ENCODE measurements at places on chromosomes 3 and 15. TPM values are rescaled to one million over a fixed set of nuclear protein-coding genes. Genes with fewer than 3 reads are reported as not detected.

DNA sequence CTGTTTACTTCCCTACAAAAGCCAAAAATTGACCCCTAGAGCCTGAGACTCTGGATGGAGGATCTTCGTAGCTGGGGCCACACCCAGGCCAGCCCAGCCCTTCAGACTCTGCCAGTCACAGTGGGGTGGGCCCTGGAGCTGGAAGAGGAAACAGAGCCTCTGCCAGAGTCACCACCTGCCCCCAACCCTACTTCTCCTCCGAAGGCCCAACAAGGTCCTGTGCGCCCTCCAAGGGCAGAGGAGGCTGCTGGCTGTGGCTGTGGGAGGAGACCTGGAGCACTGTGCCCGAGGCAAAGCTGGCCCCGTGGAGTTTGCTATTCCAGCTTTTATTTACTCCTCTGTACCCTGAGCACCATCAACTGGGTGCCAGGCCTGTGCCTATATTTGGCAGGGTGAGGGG, 19.0 kb downstream of the CISH start:
- no peaks in the 10 kb centered on the region for H3K36me3 ChIP-seq
- peaks cover 15% of the 10 kb centered on the region for H3K27me3 ChIP-seq
- DNase-seq: no peak
- H3K4me1 ChIP-seq: peaks cover 23% of the 10 kb centered on the region
- no peak overlapping the region for H3K27ac ChIP-seq

- no peak for DNase-seq
- no peak overlapping the region for H3K4me3 ChIP-seq
- H3K4me1 ChIP-seq: no peaks in the 10 kb centered on the region
- H3K27ac ChIP-seq: no peak overlapping the region
- no peaks in the 10 kb centered on the region for H3K27me3 ChIP-seq
- H3K36me3 ChIP-seq: no peaks in the 10 kb centered on the region
Measured at GRCh38 chr3:32992310-32992686, 40.9 kb downstream of the CCR4 start.

DNA sequence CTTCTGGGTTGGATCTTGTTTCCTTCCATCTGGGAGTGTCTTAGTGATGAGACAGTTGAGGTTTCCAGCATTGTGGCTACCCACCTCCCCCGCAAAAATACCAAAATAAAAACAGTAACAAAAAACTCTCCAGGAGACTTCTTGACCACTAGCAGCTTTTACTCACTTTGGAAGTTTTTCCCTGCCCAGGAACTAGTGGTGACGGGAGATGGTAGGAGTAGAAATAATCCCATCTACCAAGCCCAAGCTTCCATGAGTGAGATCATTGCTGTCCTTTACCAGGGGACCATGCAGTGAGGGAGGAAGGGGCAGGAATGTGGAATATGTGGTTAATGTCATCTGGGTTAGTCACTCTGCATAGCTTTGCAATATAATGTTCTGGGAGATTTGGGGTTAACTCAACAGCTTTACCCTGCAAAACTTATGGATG, 187.7 kb downstream of the ITPR1 start:
- peaks cover 15% of the 10 kb centered on the region for H3K4me1 ChIP-seq
- H3K27me3 ChIP-seq: peaks cover 3% of the 10 kb centered on the region
- no peaks in the 10 kb centered on the region for H3K36me3 ChIP-seq
- no peak overlapping the region for H3K27ac ChIP-seq

DNA sequence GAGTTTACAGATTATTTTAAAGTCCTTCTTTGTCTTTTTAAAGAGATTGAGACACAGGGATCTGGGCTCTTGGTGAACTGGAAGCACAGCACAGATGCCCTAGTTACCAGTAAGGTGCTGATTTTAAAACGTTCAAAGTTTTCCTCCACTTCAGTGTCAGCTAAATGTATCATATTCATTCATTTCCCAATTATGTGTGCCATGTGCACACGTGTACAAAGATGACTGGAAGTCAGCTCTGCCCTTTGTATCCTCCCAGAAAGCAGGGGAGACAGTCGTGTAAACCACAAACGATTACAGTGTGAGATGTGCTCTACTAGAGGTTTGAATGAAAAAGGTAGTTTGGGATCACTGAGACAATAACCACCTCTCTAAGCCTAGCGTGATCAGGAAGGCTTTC, 730 bp downstream of the ZKSCAN7 start:
- no peak for DNase-seq
- H3K36me3 ChIP-seq: peaks cover 7% of the 10 kb centered on the region
- peaks cover 10% of the 10 kb centered on the region for H3K4me1 ChIP-seq

GRCh38 chr3:12392101-12392878, 92.0 kb upstream of the TSEN2 start:
- H3K27ac ChIP-seq: no peak overlapping the region
- H3K4me1 ChIP-seq: peaks cover 24% of the 10 kb centered on the region
- H3K27me3 ChIP-seq: no peaks in the 10 kb centered on the region

- H3K4me1 ChIP-seq: peaks cover 8% of the 10 kb centered on the region
- H3K36me3 ChIP-seq: no peaks in the 10 kb centered on the region
- H3K27me3 ChIP-seq: peaks cover 4% of the 10 kb centered on the region
- no peak for DNase-seq
- H3K4me3 ChIP-seq: no peak overlapping the region
- no peak overlapping the region for H3K27ac ChIP-seq
Measured at GRCh38 chr3:81778678-81779182, 17.3 kb upstream of the GBE1 start.

GRCh38 chr3:186254676-186255650, 107.1 kb downstream of the DGKG start:
- H3K27ac ChIP-seq: no peak overlapping the region
- no peak overlapping the region for H3K4me3 ChIP-seq
- DNase-seq: no peak
- peaks cover 13% of the 10 kb centered on the region for H3K4me1 ChIP-seq
- peaks cover 45% of the 10 kb centered on the region for H3K27me3 ChIP-seq

DNA sequence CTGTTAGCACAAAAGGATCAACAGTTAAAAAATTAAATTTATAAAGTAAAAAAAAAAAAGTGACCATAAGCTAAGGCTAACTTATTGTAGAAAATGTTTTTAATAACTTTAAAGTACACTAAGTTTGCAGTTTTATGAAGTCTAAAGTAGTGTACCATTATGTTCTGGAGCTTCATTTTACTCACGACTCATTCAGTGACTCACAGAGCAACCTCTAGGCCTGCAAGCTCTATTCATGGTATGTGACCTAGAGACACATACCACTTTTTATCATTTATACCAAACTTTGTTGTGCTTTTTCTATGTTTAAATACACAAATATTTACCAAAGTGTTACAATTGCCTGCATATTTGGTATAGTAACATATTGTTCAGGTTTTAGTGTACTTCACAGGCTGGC, 1552.3 kb downstream of the OTOL1 start:
- no peak overlapping the region for H3K27ac ChIP-seq
- no peaks in the 10 kb centered on the region for H3K36me3 ChIP-seq
- H3K4me3 ChIP-seq: no peak overlapping the region
- H3K27me3 ChIP-seq: no peaks in the 10 kb centered on the region
- DNase-seq: no peak

DNA sequence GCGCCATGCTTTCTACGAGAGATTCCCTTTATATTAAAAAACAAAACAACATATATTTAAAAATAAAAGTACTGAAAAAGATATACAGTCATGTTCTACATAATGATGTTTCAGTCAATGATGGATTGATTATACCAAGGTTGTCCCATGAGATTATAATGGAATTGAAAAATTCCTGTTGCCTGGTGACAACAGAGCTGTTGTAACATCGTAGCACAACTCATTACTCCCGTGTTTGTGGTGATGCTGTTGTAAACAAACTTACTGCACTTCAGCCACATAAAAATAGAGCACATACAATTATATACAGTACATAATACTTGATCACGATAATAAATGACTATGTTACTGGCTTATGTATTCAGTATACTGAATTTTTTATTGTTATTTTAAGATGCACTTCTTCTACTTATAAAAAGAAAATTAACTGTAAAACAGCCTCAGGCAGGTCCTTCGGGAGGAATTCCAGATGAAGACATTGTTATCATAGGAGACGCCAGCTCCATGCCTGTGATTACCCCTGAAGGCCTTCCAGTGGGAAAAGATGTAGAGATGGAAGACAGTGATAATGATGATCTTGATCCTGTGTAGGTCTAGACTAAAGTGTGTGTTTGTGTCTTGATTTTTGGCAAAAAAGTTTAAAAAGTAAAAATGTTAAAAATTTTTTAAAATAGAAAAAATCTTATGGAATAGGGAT, 11.7 kb downstream of the CCR1 start:
- peaks cover 14% of the 10 kb centered on the region for H3K27me3 ChIP-seq
- no peaks in the 10 kb centered on the region for H3K4me1 ChIP-seq
- no peaks in the 10 kb centered on the region for H3K36me3 ChIP-seq
- no peak overlapping the region for H3K27ac ChIP-seq
- H3K4me3 ChIP-seq: no peak overlapping the region
- DNase-seq: no peak

DNA sequence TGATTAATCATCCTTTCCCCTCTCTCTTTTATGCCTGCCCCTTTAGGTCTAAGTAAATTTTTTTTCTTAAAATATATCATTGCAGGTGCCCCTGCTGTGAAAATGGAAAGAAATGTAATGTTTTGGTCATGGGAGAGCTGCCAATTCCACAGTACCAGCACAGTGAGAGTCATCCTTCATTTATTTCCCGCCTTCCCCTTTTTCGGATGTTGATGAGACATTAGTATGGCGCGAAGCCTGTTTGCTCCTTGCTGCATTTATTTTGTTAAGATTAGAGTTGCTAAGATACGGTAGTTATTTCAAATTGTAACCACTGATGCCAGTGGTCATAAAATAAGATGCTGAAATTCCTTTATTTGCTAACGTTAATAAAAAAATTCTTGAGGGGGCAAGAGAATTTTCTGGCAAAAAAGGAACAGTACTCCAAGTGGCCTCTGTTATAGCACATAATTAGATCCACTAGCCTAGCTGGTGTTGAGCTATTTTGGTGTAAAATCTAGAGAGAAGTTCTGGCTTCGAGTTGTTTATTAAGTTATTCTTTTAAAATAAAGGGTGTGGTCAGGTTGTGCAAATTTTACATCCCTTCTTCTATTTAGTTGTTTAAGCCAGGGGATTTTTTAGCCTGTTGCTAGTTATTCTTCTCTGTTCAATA, 62.8 kb downstream of the MDFIC2 start:
- H3K27me3 ChIP-seq: no peaks in the 10 kb centered on the region
- H3K4me1 ChIP-seq: no peaks in the 10 kb centered on the region
- no peak for DNase-seq
- no peaks in the 10 kb centered on the region for H3K36me3 ChIP-seq
- H3K4me3 ChIP-seq: no peak overlapping the region
- no peak overlapping the region for H3K27ac ChIP-seq

DNA sequence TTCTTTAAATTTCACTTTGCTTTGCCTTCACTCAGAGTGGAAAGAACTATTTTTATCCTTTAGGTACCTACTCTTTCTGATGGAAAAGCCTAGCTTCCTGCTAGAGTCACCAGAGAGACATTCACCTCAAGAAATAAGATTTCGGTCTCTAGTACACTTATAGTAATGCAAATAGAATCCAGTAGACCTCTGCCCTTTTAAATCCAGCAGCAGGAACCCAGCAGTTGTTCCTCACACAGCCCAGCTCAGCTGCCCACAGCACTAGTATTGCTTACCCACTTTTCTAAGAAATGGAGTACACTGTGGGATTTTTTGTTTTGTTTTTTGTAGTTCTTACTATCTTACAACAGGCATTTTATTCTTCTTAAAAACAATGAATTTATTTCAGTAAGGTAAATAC, 497.0 kb upstream of the CCDC54 start:
- H3K36me3 ChIP-seq: peaks cover 6% of the 10 kb centered on the region
- H3K4me3 ChIP-seq: no peak overlapping the region
- no peak for DNase-seq
- H3K4me1 ChIP-seq: no peaks in the 10 kb centered on the region

GRCh38 chr3:32660634-32661033, 24.4 kb upstream of the CNOT10 start:
- peaks cover 4% of the 10 kb centered on the region for H3K27me3 ChIP-seq
- H3K4me3 ChIP-seq: no peak overlapping the region

GRCh38 chr3:191470545-191470944, 9.6 kb downstream of the PYDC2 start:
- DNase-seq: no peak
- no peaks in the 10 kb centered on the region for H3K36me3 ChIP-seq
- peaks cover 7% of the 10 kb centered on the region for H3K4me1 ChIP-seq
- H3K27me3 ChIP-seq: peaks cover 1% of the 10 kb centered on the region

DNA sequence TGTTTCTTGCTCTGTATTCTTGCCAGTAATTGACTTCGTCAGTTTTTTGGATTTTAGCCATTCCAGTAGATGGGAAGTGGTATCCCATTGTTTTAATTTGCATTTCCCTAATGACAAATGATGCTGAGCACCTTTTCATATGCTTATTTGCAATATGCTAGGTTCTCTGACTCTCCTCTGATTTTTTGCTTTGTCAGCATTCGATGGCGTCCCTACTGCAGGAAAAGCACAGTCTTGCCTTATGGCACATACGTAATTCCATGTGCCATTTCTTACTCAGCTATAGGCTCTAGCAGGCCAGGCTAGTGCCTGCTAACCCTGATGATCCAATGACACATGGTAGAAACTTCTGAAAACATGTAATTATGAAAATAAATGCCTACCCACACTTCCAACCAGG, 239.2 kb upstream of the ATP10A start:
- no peak for DNase-seq
- no peaks in the 10 kb centered on the region for H3K36me3 ChIP-seq
- no peak overlapping the region for H3K27ac ChIP-seq
- peak overlapping the region; percentile 77 for H3K4me3 ChIP-seq
- H3K27me3 ChIP-seq: peaks cover 6% of the 10 kb centered on the region

GRCh38 chr3:183159333-183159732, 3.2 kb downstream of the LAMP3 start:
- H3K4me1 ChIP-seq: peaks cover 8% of the 10 kb centered on the region
- H3K27me3 ChIP-seq: peaks cover 40% of the 10 kb centered on the region
- DNase-seq: no peak

DNA sequence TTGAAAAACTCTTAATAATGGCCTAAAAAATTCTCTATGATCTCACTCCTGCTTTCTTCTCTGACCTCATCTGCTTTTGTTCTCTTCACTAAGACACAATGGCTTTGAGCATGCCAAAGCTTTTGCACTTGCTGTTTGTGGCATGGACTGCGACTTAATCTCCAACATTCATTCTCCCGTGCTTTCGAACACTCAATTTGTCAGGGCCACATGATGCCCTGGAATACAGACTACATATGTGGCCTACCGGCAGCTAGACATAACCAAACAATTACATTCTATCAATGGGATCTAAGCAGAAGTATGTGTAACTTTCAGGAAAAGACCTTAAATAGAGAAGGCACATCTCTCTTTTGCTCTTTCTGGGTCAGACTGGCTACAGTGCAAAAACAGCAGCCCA, 506.5 kb downstream of the MAGI1 start:
- DNase-seq: no peak
- no peak overlapping the region for H3K4me3 ChIP-seq
- no peak overlapping the region for H3K27ac ChIP-seq
- peaks cover 14% of the 10 kb centered on the region for H3K4me1 ChIP-seq

Gene EXD1
- not detected for total RNA-seq

Gene PRSS50
- total RNA-seq: not detected

Gene PARP15
- total RNA-seq: not detected

Gene CACNA1D
- total RNA-seq: not detected
